ENCODE measurements at places on chromosomes 12 and 14.
A peak's percentile ranks its signal among the peaks of the same experiment; 100 is the strongest.

- DNase-seq = peak; percentile 45
Measured at GRCh38 chr12:15527201-15528080, 205.1 kb downstream of the PTPRO start.

DNA sequence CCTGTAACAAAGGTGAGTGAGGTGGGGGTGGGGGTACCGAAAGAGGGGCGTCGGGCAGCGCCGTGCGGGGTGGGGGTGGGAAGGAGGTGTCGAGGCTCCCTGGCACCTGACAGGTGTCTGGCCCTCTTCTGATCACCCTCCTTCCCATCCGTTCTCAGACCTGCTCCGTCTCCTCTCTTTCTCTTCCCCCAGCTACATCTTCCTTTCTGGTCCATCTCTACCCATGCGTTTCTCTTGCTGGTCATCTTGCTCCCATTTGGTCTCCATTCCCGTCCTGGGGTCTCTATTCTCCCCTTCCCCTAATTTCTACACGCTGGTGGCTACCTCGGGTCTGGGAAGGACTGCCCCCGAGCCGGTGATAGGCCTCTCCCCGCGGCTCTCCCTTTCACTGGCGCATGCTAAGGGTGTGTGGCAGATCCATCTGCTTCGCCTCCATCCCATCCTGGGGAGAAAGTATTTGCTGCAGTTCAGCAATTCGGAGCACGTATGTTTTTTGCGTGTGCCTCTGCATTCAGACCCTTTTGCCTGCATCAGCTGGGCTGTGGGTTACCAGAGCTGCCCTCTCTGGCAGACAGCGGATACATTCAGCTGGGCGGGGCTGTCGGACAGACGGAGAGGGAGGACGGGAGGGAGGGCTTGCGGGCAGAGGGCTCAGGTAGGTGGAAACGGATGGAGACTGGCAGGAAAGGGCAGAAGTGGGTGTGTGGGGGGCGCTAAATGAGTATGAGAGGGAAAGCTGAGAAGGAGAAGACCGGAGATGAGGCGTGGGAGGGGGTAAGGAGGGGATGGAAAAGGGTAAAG lies 730 bp downstream of the CLSTN3 start:
- DNase-seq = peak; percentile 63

GRCh38 chr12:78403681-78404080 lies 460.9 kb upstream of the SYT1 start:
- no peak for DNase-seq

DNA sequence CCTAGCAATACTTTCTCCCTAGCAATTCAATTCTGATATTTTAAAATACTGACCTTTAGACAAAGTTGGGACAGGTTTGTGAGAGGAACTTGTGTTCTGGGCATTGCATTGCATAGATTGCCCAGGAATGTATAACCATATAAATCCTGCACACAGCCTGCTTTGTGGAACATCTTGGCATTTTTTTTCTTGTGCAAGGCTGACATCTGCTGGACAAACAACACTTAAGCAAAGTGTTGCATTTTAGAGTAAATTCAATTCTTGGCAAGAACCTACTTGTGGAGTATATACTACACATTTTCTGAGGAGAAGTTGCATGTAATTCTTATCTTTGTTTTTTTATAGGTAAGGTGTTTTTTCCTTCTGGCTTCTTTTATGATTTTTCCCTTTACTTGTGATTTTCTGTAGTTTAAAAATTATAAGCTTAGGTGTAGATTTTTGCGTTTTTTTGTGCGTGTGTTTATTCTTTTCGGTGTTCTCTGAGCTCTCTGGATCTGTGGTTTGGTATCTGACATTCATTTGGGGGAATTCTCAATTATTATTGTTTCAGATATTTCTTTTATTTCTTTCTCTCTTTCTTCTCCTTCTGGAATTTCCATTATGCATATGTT lies 26.4 kb downstream of the TESPA1 start:
- DNase-seq = peak; percentile 55

DNA sequence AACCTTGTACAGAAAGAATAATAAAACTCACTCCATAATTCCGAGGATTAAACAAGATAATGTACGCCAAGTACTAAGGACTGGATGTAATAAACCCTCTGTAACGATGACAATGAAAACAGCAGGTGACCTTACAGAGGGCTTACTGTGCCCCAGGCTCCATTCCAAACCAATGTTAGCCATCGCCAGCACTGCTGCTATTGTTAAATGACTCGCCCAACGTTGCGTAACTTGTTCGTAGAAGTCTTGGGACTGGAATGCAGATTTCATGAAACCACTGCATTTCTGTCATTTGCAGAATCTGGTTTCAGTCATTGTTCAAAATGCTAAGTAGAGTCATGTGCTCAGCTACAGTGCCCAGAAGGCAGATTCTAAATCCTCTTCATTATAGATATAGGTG lies 728 bp upstream of the STON2 start:
- peak; percentile 70 for DNase-seq

Measured in colonic mucosa (tissue), 4 donors.